ENCODE measurements at places on chromosomes 5 and 9. TPM values are rescaled to one million over a fixed set of nuclear protein-coding genes. Genes with fewer than 3 reads are reported as not detected.

GRCh38 chr9:133653638-133654037 lies 17.5 kb downstream of the DBH start:
- DNase-seq: no peak

DNA sequence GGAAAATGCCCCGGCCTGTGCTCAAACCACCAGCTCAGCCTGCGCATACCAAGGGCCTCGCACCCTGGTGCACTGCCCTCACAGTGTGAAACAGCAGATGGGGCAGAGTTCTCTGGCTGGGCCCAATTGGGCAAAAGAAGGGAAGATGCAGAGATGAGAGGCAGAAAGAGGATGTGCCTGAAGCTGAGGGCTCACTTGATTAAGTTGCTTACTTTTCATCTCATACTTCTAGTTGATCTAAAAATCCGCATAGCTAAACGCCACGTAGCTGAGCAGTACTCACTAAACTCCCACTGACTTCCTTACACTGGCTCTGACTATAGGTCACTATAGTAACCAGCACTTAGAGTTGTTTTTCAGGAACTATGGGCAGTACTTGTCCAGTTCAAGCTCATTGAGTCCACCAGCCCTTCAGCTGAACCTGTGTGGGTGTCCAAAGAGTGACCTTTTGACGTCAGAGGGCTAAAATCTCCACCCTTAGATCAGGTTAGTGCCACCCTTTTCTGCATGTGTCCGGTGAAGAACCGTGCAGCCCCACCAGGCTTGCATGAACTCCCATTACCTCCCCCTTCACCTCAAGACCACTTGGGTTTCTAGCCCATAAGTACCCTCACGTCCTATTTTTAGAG lies 215.2 kb downstream of the AUH start:
- no peak for DNase-seq

GRCh38 chr5:138303372-138303771 lies 28.2 kb downstream of the CDC25C start:
- peak; percentile 68 for DNase-seq

DNA sequence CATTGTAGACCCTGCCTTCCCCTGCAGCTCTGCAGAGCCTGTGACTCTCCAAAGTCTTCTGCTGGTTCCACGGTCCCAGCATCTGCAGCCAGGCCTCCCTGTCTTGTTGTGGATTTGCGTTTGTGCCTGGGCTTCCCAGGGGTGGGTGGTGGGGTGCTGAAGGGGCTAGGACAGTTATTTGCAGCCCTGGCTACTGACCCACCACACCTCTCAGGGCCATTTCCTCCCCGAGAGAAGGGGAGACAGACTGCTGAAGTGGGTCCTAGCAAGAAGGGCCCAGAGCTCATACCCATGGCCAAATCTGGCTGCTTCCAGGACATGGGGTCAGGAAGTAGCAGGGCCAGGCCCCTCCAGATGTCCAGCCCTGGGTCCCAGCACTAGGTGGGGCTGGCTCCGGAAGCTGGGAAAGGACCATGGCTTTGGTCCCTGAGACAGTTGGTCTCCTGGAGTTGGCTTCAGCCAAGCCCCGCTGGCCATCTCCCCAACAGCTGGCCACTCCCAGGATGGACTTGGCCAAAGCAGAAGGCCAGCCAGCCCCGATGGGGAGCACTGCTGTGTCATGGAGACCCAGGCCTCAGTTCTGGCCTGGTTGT lies 26.3 kb downstream of the GSN start:
- DNase-seq: no peak

GRCh38 chr5:126483156-126483555 lies 59.9 kb downstream of the GRAMD2B start:
- DNase-seq: peak; percentile 54

DNA sequence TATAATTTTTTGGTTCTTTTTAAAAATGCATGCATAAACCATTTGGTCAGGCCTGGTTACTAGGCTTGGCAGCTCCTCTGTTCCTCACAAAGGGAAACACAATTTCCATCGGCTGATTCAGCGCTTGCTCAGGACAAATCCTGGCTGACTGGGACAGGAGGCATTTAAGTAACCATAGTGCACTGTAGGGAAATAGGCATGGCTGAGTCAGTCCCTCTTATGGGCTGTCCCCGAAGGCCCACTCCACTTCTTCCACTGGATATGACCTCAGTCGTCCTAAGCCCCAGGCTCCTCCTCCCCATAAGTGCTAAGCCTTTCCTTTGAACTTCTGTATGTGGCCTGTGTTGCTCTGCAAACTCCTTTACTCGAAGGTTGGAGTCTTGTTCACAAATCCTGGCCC lies 71.2 kb upstream of the GLIS3 start:
- DNase-seq: peak; percentile 92

DNA sequence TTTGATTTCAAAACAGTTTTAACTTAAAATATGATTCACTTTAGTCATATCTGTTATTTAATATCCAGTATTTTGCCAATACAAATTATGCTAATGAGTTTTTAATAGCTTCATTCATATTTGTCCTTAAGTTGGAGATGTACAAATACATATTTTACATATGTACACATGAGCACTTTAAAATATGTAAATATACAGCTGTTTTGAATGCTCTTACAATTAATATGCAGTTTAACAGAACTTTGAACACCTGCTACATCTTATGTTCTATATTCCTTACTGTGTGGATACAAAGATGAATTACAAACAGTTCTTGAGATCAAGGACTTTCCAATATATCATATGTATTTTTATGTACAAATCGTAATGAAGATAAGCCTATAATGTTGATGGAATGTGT lies 74.0 kb downstream of the CHSY3 start:
- no peak for DNase-seq

Gene CDK5RAP2
- total RNA-seq: 29.4 TPM

Gene GABRA1
- total RNA-seq: not detected

Gene GFI1B
- total RNA-seq: not detected

Gene PPP2R2B
- not detected for total RNA-seq

Gene ISL1
- not detected for total RNA-seq

Gene SLC23A1
- total RNA-seq: not detected
